ENCODE measurements at places on chromosomes 12 and 14.

DNA sequence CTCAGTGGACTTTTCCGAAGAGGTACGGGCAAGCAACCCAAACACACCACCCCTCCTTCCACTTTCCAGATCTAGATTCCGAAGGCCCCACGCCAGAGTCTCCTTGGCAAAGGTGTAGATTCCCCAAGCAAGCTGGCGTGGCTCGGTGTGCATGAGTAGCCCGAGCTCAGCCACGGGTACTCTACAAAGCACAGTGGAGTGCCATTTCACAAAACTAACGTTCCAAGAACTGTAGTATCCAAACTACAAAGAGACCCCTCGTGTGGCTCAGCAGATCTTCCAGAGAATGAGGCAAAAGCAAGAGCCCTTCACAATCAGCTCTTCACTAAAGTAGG, 72.1 kb downstream of the FOXN3 start:
- no peak for DNase-seq

DNA sequence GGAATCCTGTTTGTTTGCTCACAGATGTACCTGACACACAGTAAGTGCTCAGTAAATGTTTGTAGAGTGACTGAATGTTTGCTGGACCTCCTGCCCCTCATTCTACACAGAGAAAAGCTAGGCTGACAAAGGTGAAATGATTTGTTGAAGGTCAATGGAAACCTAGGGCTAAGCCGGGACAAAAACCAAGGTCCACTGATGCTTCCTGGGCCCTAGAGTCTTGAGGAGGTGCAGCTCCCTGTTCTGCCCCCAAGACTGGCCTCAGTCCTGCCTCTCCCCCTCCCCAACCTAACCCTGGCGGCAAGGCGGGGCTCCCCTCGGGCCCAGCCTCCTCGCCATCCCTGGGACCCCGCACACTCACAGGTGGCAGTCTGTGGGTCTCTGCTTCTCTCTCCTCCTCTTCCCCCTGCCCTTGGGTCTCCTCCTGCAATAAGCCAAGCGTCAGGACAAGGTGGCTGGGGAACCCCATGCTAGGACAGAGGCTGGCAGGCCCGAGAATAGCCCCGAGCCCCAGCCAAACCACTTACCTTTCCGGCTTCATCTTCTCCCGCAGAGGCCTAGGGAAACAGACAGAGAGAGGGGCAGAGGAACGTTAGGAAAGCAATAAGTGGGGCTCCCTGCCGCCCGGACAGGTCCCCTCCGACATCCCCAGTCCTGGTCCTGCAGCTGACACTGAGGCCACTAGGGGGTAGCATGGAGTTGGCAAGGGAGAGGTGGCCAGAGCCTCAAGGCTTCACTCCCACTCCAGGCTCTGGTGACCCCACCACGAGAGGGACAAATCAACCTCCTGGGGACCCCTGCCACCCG, 9.3 kb downstream of the PGF start:
- DNase-seq, result peak; percentile 81

DNA sequence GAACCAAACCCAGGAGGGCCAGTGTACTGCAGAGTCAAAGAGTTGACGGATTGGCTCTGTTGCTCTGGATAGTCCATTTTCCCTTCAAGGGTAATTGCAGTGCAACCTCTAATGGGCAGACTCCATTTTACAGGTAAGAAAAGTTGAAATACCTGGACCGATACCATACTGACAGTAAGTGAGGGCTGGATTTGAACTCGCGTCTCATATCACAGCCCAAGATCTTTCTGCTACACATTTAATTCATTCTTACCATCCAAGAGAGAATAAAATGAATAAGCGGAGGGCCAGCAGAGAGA, 356 bp upstream of the ZC3H14 start:
- DNase-seq, result no peak

DNA sequence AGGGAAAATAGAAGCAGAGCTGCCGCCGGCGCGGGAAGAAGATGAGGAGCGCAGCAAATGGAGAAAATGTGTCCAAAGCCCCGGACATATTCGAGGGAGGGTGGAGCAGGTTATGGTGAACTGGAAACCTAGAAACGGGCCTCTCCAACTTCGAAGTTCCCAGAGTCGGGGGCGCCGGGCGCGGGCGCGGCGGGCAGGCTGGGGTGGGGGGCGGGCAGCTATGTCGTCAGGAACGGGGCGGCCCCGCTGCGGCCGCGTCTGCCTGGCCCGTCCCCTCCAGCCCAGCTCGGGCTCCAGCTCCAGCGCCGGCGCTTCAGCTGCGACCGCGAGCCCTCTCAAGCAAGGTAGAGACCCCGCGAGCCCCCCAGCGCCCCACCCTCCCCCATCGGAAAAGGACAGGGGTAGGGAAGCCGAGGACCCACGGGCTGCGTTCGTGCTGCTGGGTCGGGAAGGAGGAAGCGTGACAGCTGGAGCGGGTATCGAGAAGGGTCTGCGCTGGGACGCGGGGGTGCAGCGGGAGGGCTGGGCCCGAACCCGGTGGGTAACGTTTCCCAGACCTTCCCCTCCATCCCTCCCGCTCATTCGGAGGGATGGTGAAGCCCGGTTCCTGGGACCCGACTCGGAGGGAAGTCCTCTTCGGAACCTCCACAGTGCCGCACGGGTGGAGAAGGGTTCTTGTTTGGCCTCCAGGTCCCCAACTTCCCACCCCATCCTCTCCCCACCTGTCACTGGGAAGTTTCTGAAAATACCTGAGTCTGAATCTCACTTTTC, 1.0 kb downstream of the DGKA start:
- no peak for DNase-seq

- no peak for DNase-seq
Observed at GRCh38 chr12:45944771-45945170, 45.6 kb downstream of the SCAF11 start.

GRCh38 chr14:104416383-104416782, 163.2 kb upstream of the C14orf180 start:
- no peak for DNase-seq

- peak; percentile 44 for DNase-seq
Observed at GRCh38 chr14:59688224-59689170, 111.9 kb upstream of the CCDC175 start.

DNA sequence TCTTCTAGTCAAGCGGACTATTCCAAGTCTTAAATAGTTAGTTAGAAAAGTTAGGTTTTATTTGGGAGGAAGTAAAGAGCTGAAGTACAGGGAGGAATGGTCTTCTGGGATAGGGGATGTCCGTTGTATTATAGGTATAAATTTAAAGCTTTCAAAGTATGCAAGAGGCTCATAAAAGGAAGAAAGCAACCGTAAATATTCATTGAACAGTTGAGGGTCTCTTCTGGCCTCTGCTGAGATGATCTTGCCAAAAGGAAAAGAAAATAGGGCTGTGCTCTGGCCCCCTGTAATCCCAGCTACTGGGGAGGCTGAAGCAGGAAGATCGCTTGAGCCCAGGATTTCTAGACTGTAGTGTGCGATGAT, 377 bp upstream of the TIMELESS start:
- no peak for DNase-seq

- peak; percentile 87 for DNase-seq
Observed at GRCh38 chr14:99261912-99262787, 9.8 kb downstream of the BCL11B start.

DNA sequence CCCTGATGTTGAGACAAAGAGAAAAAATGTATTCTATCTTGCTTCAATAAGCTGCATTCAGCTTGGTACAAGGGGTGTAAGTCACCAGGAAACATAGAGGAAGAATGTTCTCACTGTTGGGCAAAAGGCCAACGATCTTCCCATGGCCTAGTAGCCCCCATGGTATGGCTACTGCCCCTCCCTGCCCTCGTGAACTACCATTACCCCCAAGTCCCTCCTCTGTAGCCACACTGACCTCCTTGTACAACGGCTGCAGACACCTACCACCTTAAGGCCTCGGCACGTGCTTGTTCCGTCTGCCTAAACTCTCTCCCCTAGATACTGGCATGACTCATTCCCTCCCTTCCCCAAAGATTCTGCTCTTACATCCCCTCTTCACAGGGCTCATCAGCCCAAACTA, 81.9 kb upstream of the ANO2 start:
- no peak for DNase-seq

- DNase-seq, result no peak
Observed at GRCh38 chr14:23006188-23006534, 3.8 kb downstream of the C14orf93 start.

DNA sequence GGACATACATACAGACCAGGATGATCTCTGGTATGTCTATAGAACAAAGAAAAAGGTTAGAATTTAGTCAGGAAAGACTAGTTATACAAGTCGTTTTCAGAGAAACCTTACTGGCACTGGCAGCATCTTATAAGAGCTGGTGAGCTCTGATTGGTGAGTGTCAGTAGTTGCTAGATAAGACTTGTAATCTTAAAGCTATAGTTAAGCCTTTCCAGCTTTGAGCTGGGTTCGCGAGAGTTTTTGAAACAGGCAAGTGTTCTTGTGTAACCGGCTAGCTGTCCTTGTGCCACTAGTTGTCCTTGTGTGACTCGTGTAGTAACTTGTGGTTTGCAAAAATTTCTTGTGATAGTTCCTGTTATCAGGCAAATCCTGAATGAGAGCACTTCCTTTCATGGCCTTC, 740.9 kb downstream of the GALC start:
- no peak for DNase-seq

DNA sequence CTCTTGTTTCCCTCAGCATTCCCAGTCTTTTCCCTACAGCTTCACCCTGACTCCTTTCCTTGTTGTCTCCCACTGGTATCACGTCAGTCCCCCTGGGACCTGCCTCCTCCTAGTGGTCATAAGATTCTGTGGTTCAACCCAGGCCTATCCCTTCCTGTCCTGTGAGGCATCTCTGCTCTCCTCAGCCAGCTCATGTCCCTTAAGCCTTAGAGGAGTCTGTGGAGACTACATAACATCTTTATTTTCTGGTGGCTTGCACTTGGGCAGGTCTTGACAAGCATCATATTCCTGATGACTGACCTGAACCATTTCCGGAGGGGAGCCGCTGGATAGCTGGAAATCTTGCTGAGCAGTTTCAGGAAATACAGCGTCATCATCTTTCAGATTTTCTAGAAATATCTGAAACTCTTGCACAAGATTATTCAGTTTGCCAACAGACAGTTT, 688 bp downstream of the C12orf71 start:
- no peak for DNase-seq

DNA sequence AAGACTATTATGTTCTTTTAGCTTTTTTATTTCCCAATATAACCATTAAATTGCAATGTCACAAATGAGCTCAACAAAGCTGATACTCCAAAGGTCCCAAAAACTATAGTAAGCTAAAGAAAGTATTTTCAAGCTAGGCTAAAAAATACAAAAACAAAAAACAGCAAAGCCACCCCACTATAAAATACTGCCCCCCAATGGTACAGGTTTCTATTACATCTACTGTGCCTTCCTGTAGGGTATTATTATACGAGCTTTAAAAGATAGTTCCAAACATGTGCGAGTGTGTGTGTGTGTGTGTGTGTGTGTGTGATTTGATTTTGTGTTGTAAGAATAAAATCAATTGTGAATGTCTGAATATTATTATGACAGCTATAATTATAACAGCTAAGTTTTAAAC, 1.1 kb downstream of the IFNG start:
- peak; percentile 82 for DNase-seq

DNA sequence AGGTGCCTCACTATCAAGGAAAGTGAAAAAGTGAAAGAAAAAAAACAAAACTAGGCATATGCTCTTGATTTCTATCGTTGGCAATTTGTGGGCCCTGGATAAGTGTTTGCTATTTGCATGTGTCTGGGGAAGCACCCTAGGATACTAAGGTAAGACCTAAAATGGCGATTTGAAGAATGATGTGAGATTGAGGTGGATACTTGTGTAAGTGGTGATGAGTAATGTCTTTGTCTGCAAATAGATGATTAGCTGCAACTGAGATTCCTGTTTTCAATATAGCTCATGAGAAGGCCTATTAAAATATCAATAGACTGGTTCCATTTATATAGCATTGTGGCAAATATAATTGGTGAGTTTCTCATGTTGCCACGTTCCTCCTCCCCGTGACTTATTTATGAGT, 261.7 kb downstream of the NEDD1 start:
- no peak for DNase-seq

DNA sequence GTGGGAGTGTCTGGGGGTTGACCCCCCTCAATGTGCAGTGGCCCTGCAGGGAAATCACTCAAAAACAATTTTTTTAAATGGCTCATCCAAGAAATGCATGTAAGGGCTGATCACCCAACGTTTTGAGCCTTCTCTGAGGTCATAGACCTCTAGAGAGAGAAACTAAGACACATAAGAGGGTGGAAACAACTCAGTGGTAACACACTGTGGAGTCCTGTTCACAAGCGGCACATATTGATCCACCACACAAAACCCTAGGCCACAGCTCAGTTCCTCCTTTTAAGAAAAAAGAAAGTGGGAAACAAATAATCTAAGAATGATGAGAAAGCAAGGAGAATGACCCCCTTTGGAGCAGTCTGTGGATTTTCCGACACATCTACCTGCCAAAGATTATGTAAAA, 83.0 kb upstream of the METAP2 start:
- no peak for DNase-seq

DNA sequence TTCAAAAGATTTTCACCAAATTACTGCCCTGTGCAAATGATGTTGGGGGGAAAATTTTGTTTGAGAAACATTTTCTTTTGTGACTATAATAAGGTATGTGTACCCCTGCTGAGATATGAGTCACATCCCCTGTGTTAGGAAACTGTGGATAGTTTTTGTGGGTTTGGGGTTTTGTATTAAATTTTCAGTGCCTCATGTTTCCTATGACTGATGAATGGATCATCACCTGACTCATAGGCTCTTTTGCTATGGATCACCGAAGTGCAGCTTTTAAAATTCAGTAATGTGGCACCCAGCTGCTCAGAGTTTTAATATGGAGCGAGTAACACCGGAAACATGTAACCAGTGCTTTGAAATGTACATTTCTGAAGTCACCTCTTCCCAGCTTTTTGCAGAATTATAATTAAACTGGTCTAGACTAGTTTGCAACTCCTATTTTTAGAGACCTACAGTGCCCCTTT, 167.4 kb upstream of the HMGA2 start:
- DNase-seq, result peak; percentile 84

GRCh38 chr12:12334367-12335040, 15.5 kb downstream of the MANSC1 start:
- peak; percentile 68 for DNase-seq

- peak; percentile 41 for DNase-seq
Observed at GRCh38 chr12:19434538-19434937, 4.8 kb upstream of the AEBP2 start.

- no peak for DNase-seq
Observed at GRCh38 chr14:93311082-93311481, 21.8 kb downstream of the BTBD7 start.

GRCh38 chr12:108312693-108313189, 26.4 kb downstream of the CMKLR1 start:
- DNase-seq, result no peak

DNA sequence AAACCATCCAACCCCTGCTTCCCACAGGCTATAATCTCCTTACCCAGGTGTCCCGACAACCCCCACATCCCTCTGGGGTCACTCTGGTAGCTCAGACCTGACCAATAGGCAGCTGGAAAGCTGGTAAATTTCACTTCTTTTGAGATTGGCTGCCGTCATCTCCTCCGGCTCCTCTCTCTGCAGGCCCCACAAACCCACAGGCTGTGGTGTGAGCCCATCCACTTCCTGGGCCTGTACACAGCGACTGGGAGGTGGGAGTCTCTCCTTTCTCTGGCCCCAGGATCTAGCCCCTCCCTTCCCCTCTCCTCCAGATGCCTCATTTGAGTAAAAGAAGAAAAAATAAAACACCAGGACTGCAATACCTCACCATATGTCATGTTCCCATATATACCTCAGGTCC, 709 bp downstream of the INHBC start:
- DNase-seq, result no peak

GRCh38 chr14:69484444-69485314, at the start of gene PLEKHD1:
PLEKHD1 (plus strand) TSS chr14:69484728; CDS start chr14:69484966, 238 bp downstream.
- no peak for DNase-seq

All from activated CD4-positive, alpha-beta T cell treated with anti-CD3 and anti-CD28 coated beads, Interleukin-2, Interleukin-4, amounts not matched to agents 100 ng/mL and 50 ng/mL, durations not matched to agents 16 hours and 8 hours (primary cell).